ENCODE measurements at places on chromosomes 5 and 9. TPM values are rescaled to one million over a fixed set of nuclear protein-coding genes. Genes with fewer than 3 reads are reported as not detected.

The ANGPTL2 gene
- 13.4 TPM for polyA plus RNA-seq

The OR1J2 gene
- not detected for polyA plus RNA-seq

The CCNB1 gene
- polyA plus RNA-seq, result 1.6 TPM

The OBP2B gene
- not detected for polyA plus RNA-seq

The MACROH2A1 gene
- polyA plus RNA-seq, result 113 TPM

DNA sequence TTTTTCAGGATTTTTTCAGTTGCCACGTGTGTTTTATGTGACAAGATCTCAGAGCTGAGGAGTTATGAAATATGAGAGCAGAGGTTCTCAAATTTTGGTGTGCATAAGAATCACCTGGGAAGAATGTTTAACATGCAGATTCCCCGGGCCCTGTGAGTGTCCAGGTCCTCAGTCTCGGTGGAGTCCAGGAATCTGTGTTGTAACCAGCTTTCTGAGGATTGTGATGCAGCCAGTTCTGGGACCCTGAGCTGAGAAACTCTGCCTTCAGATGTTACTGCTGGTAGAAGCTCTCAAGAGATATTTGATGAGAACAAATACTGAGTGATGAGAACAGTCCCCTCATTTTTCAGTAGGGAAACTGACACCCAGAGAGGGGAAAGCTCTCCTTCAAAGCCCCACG lies 102.8 kb upstream of the SAP30L start:
- no peak for DNase-seq

DNA sequence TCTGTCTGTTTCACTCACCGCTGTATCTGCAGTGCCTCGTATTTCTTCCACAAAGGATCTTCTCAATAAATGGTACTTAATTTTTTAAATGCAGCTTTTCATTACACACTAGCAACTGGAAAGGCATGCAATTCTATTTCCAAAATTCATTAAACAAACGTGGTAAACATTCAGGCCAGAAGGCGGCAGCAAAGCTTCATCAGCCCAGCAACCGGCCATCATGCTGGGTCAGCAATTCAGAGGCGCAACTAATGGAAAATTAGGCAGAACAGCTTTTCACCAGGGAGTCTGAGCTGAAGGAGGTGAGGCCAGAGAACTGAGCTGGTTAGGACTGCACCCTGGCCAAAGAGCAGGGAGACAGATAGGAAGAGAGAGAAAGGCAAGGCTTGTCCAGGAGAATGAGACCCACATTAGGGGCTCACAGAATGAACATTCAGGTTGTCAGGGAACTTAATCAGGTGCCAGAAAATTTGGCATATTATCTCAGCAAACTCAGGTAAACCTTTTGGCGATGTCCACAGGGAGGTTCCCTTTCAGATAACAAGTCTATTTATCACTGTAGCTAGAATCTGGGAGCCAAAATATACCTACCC lies 17.7 kb upstream of the RNF180 start:
- DNase-seq, result peak; percentile 90

- DNase-seq, result peak; percentile 44
These were observed 22.3 kb downstream of the OBP2B start for GRCh38 chr9:133186736-133187135.

DNA sequence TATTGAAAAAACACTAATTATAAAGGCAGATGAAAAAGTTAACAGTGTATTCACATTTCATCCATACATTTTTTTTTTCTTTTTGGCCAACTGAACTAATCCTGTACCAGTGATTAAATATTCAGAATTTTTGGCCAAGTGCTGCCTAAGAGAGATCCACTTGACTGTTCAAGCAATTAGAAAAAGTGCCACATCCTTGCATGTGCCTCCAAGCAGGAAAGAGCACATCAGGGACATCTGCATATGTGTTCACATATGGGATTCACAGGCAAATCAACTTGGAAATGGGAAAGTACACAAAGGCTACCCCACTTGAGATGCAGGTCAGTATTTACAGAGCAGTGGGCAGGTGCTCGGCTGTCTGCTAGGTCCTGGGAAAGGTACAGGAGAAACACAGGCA lies 163.3 kb upstream of the LHFPL2 start:
- DNase-seq, result no peak

- no peak for DNase-seq
These were observed 22.9 kb upstream of the GLRX start for GRCh38 chr5:95845391-95845790.

DNA sequence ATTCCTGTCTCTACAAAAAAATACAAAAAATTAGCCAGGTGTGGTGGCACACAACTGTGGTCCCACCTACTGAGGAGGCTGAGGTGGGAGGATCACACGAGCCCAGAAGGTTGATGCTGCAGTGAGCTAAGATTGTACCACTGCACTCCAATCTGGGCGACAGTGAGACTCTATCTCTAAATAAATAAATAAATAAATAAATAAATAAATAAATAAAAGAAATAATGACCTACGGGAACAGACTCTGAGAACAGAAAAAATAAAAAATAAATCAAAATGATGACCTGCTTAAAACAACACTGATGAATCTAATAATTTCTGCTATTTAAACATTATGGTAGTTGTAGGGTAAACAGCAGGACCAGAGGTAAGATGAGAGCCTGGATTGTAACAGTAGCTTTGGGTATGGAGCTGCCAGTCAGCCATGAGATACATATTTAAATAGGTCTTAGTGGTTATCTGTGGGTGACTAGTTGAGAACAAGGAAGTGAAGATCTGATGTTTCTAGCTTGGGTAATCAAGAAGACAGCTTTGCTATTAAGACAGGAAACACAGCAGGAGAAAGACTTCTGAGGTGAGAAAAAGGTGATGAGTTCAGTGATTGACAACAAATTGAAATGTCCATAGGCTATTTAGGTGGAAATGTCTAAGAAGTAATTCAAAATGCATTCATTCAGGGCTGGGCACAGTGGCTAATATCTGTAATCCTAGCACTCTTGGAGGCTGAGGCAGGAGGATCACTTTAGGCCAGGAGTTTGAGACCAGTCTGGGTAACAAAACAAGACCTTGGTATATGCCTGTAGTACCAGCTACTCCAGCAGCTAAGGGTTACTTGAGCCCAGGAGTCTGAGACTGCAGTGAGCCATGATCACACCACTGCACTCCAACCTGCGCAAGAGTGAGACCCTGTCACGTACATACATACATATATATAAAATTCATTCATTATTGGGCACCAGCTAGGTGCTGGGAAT lies 11.0 kb downstream of the RNF145 start:
- DNase-seq, result no peak

DNA sequence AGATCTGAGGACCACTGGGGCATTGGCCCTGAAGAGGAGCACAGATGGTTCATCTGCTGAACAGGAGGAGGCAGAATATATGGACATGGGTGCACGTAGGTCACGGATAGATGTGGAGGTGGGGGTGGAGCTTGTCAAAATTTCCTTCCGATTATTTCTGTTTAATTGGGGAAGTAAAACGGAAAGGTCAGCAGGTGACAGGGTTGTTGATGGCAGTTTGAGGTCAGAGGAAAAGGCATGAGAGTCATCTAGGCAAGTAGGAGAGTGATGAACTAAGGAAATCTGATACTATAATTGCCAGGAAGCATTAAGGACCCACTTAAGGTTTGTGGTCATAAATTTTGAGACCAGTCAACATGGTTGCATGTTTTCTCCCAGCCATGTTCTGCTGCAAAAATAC lies 8.4 kb upstream of the FAM81B start:
- DNase-seq, result no peak

DNA sequence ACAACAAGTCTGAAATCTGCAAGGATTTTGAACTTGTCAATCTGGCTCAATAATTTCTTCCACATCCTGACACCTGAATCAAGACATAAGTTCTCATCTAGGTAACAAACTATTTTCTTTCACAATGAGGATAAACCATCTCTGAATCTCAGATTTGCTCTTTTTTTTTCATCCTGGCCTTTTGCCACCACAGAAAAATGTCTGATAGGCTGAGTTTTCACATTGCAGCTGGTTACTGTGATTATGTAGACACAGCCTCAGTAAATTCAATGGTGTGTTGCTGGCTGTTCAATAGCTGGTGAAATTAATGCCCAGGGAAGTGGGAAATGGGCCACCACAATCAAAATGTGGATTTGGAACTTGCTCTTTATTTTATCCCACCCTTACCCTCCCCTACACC lies 2.8 kb upstream of the ADRA1B start:
- no peak for DNase-seq

GRCh38 chr9:132201139-132201538 lies 39.3 kb downstream of the NTNG2 start:
- DNase-seq, result no peak

DNA sequence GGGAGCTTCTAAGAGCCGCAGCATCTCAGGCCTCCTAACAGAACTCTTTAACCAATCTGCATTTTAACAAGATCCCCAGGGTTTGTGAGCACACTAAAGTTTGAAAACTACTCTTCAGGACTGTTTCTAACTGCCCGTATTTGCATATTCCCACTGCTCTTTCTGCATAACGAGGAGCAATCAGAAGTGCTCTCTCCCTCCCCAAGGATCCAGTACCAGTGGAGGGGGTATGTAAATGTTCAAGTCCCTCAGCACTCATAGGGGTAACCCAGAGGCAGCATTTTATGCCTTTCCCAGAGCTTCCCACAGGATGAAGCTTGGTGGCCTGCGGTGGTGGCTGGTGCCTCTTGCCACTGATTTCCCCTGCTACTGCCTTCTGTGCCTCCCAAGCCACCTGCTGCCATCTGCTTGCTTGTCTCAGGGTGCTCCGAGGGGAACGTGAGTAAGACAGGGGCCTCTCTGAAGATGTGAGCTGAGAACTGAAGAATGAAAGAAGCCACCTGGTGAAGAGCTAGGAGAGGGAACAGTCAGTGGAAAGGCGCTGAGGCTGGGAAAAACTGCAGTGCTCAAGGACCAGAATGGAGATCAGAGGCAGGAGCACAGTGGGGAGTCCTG lies 30.0 kb upstream of the PPP1R2B start:
- no peak for DNase-seq

DNA sequence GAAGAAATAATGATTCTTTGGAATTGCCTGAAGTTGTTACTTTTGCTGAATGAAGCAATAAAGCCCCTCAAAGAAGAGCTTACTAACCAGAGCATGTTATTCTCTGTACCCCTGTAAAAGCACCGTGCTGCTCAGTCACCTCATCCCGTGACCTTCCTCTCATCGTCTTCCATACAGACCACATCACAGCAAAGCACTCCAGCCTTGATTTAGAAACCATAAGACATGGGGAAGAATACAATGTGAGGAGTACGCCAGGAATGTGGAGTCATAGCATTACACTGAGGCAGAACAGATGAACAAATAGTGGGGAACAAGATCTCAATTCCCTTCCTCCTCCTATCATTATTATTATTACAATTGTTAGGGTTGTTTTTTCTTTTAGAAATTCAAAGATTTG lies 49.1 kb downstream of the ERAP1 start:
- no peak for DNase-seq

DNA sequence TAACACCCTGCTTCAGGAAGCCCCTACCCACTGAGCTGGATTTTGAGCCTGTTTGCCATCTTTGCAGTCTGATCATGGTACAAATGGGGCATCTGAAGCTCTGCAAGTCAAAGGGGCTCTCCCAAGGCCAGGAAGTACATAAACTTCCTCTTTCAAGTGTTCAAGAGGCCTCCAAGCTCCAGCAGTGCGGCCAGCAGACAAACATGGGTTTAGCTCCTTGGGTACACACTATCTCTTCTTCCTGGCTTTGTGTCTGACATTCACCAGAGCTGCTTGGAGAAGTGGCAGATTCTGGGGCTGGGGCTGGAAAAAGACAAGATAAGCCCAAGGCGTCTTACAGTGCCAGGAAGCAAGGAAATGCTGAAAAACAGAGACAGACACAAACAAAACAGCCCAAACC lies 34.1 kb downstream of the LAMC3 start:
- DNase-seq, result no peak

GRCh38 chr5:94782383-94782782 lies 163.9 kb downstream of the SLF1 start:
- no peak for DNase-seq

DNA sequence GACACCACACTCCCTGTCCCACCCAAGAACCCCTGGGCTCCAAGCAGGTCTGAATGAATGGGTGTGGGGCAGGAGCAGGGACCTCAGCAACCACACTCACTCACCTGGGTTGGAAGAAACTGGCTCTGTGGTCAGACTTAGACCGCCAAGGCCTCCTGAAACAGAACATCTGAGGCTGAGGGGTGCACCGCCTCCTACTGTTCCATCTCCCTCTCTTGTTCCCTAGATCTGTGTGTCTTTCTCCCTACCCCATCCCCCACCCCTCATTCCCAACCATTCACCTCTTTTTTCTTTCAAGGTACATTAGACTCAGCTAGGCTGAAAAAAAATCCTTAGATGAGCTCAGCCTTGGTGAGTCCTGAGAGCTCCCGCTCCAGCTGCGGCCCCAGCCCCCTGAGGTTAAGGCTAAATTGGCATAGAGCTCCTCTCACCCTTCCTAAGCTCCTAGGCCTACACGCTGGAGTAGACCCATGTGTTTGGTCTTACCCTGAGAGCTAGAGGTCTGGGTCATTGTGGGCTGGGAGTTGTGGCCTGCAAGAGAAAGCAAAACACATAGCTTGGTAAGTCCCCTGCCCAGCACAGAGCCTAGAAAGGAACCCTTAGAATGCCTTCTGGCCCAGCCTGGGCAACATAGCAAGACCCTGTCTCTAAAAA lies 4.8 kb downstream of the ECSCR start:
- DNase-seq, result peak; percentile 45

DNA sequence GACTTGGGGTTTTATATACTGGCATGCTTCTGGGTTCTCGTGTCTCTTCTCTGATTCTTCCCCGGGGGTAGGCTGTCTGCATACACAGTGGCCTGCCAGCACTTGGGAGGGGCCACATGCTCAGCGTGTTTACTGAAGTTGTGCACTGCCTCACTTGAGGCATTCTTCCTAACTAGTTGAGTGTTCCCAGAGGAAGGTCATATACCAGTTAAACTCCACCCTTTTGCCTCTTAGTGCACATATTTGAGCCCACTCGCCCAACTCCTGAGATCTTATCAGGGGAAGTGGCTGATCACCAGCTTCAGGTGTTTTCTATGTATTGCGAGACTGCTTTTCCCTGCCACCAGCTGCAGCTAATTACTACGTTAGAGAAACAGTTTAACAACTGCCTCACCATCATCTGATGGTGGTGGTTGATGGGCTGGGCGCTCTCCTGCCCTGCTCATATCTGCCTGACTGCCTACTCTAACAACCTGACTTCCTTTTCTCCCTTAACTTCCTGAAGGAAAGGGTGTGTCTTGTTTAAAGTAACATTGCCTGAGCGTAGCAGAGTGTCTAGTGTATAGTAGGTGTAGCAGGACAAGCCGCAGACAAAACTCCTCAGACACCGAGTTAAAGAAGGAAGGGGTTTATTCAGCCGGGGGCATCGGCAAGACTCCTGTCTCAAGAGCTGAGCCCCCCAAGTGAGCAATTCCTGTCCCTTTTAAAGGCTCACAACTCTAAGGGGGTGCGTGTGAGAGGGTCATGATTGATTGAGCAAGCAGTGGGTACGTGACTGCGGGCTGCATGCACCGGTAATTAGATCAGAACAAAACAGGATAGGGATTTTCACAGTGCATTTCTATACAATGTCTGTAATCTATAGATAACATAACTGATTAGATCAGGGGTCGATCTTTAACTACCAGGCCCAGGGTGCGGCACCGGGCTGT lies 60.1 kb upstream of the CLINT1 start:
- DNase-seq, result no peak

DNA sequence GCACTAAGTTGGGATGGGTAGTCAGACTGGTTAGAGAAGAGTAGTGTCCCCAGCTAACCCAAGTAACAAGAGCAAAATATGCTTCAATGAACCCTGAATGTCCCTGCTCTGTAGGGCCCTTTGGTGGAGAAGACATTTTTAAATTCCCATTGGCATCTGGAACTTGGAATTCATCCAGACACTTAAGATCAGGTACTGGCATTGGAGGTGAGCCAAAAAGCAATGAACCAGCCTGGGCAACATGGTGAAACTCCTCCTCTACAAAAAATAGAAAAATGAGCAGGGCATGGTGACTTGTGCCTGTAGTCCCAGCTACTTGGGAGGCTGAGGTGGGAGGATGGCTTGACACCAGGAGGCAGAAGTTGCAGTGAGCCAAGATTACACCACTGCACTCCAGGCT lies 58.9 kb upstream of the ZNF618 start:
- no peak for DNase-seq

All from aorta (tissue), 5 donors.